ENCODE measurements at places on chromosomes 1 and 21.

DNA sequence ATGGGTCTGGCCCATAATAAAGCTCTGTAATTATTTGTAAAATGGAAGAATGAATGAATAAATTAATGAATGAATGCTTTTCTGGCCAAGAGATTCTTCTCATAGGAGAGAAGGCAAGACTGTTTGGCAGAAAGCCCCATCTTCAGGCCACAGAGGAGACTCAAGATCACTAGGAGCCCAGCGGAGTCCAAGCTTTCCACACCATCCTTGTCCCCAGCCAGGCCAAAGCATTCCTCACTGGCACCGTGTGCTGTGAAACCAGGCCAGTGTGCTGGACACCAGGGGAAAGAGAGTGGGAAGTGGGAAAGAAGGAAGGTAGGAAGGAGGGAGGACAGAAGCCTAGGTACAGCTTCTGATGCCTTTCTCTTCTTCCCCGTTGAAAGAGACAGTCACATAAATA lies 86.4 kb downstream of the PLXNA2 start:
- DNase-seq: no peak

DNA sequence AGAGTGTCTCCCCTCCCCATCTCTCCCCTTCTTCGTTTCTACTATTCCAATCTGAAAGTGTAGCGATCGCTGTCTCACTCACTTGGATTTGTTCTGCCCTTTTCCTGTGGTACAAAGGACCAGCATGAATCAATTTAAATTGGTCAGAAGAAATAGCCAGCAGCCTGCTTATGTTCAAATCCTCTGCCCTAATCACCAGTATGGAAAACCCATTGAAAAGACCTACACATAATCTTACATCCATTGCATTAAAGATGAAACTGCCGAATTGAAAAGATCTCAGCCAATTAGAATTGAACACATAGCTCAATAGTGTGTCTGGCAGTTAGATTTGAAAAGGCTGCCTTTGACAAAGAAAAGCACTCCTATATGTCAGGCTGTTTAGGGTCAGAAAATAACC lies 122.6 kb downstream of the TNNI3K start:
- DNase-seq: no peak

- DNase-seq: no peak
Observed at GRCh38 chr1:66271904-66272254, 262.1 kb upstream of the SGIP1 start.

GRCh38 chr1:23423415-23424292 lies 894 bp downstream of the TCEA3 start:
- DNase-seq: no peak

DNA sequence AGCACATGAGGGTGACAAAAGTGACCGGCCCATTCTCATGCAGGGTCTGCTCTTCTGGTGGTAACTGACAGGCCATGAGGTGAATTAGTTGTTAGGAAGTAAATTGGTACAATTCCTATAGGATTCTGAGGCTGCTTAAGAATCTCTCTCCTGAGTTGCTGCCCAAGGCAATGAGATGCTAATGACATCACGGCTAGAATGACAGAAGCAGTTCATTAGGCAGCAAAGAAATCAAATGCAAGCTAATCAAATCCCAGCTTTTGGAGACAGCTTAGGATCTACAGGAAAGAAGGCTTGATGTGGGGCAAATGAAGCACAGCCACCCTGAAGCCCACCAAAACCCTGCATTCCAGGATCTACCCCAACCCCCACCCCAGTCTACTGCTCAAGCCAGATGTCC lies 265.2 kb downstream of the ASTN1 start:
- no peak for DNase-seq

- no peak for DNase-seq
Observed at GRCh38 chr1:90317628-90318027, 322.7 kb downstream of the ZNF326 start.

DNA sequence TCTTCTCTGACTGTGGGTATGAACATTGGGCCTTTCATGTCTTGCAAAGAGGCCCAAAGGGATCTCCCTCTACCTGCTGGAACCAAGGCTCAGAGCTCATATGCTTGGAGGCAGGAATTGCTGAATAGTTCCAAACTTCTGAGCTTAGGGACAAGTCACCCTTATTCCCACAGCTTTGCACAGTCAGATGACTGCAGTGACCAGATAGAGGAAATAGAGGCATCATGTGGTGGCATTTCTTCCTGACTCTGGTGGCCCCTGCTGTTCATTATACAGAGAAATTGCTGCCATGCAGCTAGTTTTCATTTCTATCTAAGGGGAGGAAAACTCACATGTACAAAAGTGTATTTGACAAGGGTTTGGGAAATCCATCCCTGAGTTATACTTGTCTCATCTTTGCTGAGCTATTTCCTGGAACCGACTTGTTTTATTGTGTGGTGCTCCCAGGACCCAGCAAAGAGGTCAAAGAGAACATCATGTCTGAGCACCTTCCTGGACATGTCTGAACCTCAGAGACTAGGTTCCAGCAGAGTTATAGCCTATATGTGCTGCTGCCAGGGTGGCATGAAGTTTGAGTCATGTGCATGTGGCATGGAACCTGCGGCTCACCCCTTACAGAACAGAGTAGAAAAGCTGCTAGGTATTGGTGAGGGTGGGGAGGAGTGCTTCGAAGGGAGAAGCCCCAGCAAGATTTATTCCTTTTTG lies 131.2 kb downstream of the PIK3R3 start:
- DNase-seq: no peak

Measured in CD4-positive, alpha-beta T cell treated with Interleukin-2 at 100 ng/mL for 4 hours (primary cell).